Stimulated activated CD4-positive, alpha-beta T cell treated with anti-CD3 and anti-CD28 coated beads, Interleukin-2, amount 100 ng/mL, for 48 hours (primary cell): ENCODE measurements at places on chromosomes 1 and 21.

DNA sequence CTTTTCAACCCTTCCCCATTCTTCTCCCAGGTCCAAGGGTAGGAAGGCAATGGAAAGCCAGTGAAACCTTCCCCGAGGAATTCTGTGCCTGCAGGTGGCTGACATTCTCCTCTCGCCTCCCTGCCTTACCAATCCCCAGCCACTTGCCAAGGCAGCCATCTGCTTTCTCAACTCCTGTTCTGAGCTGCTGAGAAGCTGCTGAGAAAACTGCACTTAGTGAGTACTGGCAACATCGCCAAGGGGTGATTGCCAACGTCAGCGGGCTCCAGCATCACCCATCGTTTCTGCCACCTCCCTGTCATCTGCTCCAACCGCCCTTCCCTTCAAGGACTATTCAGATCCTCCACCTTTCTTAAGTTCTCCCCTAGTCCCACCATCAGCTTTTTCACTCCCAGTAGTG, 106.0 kb downstream of the PTPRU start:
- DNase-seq: no peak

DNA sequence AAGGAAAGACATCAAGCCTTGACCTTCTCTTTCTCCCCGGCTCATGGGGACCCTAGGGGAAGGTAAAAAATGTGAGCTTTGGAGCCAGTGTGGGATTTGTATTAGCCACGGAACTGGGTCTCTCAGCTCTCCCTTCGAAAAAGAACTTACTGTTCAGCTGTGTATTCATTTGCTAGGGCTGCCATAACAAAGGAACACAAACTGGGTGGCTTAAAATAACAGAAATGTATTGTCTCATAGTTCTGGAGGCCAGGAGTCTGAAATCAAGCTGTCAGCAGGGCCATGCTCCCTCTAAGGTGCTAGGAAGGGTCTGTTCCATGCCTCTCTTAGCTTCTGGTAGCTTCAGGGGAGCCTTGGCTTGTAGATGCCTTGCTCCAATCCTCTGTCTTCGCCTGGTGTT, 83.5 kb upstream of the SLC2A1 start:
- no peak for DNase-seq

- no peak for DNase-seq
Measured at GRCh38 chr1:198856601-198857000, 217.8 kb downstream of the PTPRC start.

DNA sequence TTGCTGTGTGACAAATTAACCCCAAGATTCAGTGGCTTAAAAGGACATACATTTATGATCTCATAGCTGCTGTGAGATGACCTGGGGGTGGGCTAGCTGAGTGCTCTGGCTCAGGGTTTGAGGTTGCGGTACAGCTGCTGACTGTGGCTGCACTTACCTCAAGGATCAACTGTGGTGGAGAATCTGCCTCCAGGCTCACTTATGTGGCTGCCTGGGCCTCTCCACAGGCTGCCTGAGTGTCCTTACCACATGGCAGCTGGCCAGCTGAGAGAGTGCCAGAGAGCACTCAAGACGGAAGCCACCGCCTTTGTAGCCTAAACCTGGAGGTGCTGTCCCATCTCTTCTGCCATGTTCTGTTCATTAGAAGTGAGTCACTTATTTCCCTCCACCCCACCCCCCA, 5.7 kb downstream of the LRRC71 start:
- DNase-seq: peak; percentile 40

DNA sequence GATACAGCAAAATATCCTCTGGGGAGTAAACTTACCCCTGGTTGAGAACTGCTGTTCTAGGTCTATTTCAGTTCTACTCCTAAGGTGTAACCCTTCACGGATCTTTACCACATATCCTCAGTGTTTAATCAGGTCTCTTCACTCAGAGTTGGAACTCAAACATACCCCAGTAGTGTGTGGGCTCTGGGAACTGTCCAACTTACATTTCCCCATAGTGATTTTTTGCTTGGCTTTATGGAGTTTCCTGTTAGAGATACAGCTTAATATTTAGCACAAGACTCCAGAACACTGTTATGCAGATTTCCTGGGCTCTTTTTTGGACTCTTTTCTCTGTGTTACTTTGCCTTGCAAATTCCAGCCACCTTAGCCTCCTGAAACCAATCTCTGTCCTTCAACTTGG, 26.7 kb upstream of the LIN9 start:
- DNase-seq: no peak

DNA sequence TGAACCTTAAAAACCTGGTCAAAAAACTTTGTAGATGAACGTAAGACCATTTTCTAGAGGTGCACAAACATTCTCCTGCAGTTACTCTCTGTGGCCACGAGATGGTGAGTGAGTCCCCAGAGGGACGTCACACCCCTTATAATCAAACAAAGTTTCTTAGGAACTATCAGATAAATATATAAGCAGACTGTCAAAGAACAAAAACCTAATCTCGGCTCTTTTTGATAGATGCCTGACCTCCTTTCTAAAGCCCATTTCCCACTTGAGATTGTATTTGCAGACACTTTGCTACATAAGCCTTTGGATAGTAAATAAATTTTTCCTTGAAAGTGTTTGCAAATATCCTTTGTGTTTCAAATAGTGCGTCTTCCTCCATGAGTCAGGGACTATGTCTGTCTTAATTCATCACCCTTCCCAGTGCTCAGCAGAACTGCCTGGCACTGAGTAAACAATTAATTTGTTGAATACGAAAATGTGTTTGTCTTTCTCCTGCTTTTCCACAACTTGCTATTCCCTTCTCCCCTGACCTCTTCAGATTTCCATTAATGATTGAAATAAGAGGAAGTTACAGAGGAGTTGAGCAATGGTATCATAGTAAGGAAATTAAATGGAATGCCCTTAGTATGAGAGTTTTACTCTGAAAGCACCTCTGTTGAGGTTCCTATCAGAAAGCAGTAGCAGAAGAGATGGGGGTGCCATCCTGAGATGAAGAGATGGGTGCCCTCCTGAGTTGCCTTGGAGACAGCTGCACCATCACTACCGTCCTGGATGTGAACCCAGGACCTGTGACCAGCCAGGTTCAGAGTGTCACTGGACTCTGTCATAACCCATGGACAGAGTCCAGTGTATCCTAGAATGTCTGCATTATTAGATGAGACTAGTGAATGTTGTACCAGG, 57.8 kb upstream of the RAVER2 start:
- no peak for DNase-seq

GRCh38 chr1:154747380-154747739, 122.7 kb downstream of the KCNN3 start:
- DNase-seq: no peak

- DNase-seq: no peak
Measured at GRCh38 chr1:27086628-27087027, 68.3 kb downstream of the SLC9A1 start.

DNA sequence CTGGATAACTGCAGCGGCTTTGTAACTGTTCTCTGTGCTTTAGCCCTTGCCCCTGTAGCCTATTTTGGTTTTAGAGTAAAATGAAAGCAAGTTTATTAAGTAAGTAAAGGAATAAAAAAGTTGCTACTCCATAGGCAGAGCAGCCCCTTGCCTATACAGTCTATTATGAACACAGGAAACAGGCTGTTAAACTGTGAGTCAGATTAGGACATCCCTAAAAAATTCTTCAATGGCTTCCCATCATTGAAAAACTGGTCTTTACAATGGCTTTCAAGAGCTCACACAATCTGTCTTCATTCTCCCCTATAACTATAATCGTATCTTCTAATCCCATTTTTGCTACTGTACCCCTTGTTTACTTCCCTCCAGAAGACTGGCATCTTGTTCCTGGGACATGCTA, 43.0 kb downstream of the ATG4C start:
- no peak for DNase-seq

DNA sequence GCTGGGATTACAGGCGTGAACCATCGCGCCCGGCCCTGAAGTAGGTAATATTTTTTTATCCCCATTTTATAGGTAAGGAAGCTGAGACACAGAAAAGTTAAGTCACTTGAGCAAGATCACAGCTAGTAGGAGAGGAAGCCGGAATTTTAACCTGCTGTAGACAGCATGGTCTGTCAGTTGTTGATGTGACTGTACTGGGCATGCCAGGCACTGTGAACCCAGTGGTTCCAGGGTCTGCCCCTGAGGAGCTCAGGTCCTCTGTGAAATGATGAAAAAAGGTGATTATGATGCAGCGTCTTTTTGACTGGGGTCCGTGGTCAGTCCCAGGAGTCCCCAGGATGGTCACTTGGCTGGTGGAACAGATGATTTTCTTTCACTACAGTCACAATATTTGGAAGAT, 16.7 kb upstream of the FABP3 start:
- no peak for DNase-seq

GRCh38 chr1:216750031-216750627, 26.9 kb upstream of the ESRRG start:
- DNase-seq: no peak

- no peak for DNase-seq
Measured at GRCh38 chr1:47522935-47523834, 85.3 kb downstream of the FOXD2 start.

DNA sequence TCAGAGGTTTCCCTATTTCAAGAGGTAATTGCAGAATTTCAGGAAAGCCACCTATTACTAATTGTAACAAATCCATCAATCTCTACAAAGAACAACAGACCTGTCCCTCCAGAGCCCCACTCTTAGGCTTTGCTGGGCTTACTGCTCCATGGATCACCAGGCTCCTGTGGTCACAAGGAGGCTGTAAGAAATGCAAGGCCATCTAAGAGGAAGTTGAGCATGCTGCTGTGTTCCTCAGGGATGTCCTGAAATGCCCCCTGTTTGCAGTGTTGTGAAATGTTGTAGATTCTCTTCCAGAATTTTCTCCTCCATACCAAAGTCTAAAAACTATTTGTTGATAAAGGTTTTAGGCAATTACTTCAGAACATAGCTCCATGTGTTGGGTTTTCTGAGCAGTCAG, 24.4 kb upstream of the DUSP23 start:
- no peak for DNase-seq

GRCh38 chr21:42340187-42341050, 10.4 kb downstream of the TFF2 start:
- DNase-seq: no peak

- no peak for DNase-seq
Measured at GRCh38 chr1:75058424-75058823, 75.8 kb upstream of the LHX8 start.

DNA sequence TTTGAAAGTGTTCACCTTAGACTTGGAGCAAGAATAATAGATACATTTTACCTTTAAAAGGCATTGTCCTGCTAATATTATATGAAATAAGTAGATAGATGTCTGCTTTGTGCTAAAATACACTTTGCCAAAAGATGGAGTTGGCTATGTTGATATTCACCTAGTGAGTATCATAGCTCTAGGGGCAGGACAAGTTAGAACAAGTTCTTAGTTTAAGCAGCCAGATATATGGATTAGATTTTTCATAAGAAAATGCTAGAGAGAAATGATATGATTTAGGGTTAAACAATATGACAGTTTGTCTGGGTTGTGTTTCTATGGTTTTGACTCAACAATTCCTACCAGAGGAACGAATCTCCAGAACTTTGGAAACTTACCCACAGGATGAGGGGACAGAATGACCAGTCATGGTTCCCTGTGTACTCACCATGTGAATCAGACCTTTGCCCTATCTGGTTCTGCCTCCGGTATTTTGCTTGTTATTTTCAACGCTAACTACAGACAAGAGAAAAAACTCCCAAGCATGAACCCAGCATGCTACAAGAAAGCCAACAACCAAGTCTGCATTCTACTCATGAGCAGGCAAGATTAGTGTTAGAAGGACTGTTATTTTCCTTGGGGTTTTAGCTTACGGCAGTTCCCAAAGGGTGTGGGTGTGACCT, 1.7 kb downstream of the F5 start:
- no peak for DNase-seq

DNA sequence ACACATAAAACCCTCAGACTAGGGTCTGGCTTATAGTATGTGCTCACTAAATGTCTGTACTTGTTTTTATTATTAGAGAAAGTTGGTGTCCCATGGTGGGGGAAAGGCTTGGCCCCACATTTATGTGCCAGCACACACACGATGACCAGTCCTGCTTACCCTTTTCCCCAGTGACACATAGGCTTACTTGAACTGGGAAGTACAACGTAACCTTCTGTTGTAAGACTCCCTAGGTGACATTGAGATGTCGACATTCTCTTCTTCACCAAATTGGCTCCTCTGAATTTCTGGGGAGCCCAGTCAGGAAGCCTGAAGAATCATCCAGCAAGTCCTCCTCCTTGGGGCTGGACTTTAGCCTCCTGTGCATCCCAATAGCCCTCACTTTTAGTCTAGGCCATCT, 1.7 kb upstream of the MECR start:
- DNase-seq: no peak

DNA sequence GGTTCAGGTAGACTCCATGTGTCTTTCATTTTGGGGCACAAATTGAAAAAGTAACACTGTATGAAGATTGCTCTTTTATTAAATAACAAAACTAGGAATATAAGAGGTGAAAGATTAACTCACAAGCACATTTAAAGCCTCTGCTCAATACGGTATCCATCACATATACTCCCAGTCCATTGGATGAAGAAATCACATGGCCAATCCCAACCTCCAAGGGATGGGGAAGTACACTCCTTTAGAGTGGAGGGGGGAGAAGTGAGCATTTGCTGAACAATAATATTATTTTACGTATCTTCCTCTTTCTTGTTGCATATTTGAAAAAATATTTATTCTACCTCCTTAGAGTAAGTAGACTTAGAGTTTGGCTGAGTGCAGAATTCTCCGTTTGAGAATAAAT, 316.5 kb downstream of the LMX1A start:
- no peak for DNase-seq

GRCh38 chr1:89598450-89599331, 34.2 kb upstream of the LRRC8C start:
- no peak for DNase-seq

DNA sequence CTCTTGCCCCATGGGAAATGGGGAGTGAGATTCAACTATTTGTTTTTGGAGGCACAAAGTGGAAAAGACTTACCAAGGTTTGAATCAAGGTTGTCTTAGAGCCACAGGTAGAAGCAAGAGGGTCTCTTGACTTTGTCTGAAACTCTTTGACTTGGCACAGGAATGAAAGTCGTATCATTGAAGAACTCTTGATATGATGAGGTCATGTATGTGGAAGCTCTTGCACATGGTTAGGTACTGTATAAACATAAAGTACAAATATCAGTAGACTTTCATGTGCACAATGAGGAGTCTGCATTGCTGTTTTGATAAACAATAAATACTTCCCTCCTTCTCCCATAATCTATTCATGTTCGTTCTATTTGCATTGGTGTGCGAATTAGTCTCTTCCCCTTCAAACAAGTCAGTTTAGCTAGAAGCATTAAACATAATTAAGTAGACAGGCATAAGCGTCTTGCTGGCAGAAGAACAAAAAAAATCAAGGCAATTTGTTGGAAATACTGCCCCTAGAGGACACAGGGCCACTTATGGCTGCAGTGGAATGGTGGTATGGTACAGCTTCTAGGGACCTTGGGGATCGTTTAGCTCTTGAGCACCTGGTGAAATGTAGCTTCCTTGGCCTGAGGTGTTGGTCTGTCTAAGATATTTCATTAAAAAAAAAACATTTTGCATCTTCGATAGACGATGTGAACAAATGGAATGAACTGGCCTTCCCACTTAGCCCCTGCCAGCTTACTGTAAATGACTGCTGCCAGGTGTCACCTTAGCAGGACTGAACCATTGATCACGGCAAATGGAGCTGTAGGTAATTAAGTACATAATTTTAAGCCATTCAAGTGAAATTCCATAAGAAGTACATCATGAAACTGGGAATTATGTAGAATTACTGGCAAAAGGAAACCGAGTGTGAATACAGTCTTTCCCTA, 218.0 kb upstream of the GALNT2 start:
- no peak for DNase-seq
